Right renal cortex interstitium (tissue), 3 donors: ENCODE measurements at places on chromosomes 4 and X. TPM values are rescaled to one million over a fixed set of nuclear protein-coding genes. Genes with fewer than 3 reads are reported as not detected.

Gene PPEF1
- polyA plus RNA-seq = 0.58 TPM

Gene FAM47E
- 7.2 TPM for polyA plus RNA-seq

Gene COL25A1
- polyA plus RNA-seq = 16.8 TPM

Gene RAB33A
- 0.54 TPM for polyA plus RNA-seq

GRCh38 chrX:119573840-119574393 lies 446 bp upstream of the UBE2A start:
- peak; percentile 50 for DNase-seq
